HFFc6 (cell line): ENCODE measurements at places on chromosomes 1 and 21. TPM values are rescaled to one million over a fixed set of nuclear protein-coding genes. Genes with fewer than 3 reads are reported as not detected.

NGF gene
- total RNA-seq = 45.1 to 53.8 TPM (median 45.4 TPM) in 3 replicates

MX1 gene
- 0.81 to 1.4 TPM (median 1.1 TPM) in 3 replicates for total RNA-seq

RHCE gene
- 0.57 to 0.87 TPM (median 0.57 TPM) in 3 replicates for total RNA-seq

CAPN8 gene
- total RNA-seq = not detected in 3 replicates

KIF21B gene
- not detected in 3 replicates for total RNA-seq

CAP1 gene
- total RNA-seq = 683 to 747 TPM (median 727 TPM) in 3 replicates

IQCC gene
- 1.3 to 2.2 TPM (median 1.9 TPM) in 3 replicates for total RNA-seq

KLHDC9 gene
- 1.3 to 1.6 TPM (median 1.5 TPM) in 3 replicates for total RNA-seq

PCP4L1 gene
- total RNA-seq = not detected in 3 replicates

TBX15 gene
- 4.7 to 10.0 TPM (median 5.6 TPM) in 3 replicates for total RNA-seq

SPRR2G gene
- not detected in 3 replicates for total RNA-seq

GRCh38 chr1:204873176-204873575 lies 2.5 kb downstream of the NFASC start:
- no peak for DNase-seq

DNA sequence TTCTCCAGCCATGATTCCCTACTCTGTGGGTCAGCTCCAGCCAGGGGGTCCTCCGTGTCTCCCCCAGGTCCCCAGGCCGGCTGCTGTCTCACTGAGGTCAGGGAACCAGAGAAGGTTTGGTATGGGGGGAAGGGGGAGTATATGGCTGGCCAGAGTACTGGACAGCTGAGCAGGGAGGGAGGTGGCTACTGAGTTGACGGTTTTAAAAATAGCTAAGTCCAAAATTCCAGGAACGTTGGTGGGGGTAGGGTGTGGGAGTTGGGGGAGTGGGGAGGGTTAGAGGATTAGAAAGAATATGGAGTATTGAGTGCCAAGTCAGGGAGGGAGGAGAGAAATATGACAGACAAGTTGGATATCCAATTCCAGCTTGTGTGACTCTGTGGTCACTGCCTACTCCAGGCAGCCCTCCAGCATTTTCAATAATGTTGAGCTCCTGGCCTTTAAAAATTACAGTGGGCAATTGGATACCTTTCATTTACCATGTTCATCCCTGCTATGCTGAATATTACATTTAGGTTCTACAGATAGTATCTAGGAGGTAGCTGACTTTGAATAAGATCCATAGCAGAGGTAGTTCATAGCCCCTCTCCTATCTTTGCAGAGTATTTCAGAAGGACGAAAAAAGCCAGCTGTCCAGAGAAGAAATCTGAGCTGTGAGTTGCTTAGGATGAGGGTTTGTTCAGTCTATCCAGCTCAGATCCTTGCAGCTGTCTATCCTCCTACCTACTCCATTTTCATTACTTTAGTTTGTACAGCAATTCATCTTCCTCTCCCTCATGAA lies at the start of gene HJV:
TSS of gene HJV (minus strand) at position 114 of the 781 bp plus-strand sequence. CDS start 1,504 bp downstream, outside the sequence.
- no peak for DNase-seq

- no peak for DNase-seq
Measured at GRCh38 chr21:31011412-31011811, 26.9 kb downstream of the KRTAP19-8 start.

- DNase-seq = no peak
Measured at GRCh38 chr1:31027693-31028526, 37.6 kb downstream of the PUM1 start.

DNA sequence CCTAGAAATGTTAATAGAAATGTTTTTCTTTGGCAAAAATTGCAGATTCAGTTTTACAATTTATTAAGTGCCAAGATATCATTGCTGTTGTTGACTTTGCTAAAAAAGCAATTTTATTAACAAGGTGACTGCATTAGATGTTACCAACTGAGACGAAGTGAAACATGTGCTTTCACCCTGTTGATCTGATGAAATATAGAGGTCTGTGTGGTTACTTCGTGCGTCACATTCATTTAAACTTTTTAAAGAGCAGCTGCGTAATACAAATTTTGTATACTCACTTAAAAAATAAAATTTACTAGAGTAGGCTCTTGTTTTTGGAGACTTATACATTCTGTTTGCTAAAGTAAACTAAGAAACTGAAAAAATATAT lies 465.7 kb downstream of the USP25 start:
- DNase-seq = peak; percentile 33

DNA sequence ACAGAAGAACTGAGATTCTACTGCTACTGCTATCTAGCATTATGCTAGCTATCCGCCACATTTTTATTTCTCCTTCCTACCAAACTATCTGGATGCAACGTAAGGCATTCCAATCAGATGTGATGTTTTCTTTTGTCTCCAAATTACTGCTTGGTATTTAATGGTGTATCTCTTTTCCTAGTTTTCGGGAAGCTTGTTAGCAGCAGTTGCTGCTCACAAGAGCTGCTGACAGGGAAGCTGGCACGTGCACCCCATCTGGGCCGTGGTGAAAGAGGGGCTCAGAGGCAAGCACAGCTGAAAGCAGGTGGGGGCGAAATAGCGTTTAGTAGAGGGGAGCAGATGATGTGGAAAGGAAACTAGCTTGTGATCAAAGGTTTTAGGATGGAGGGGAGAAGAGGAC lies 57.3 kb downstream of the JAK1 start:
- no peak for DNase-seq

DNA sequence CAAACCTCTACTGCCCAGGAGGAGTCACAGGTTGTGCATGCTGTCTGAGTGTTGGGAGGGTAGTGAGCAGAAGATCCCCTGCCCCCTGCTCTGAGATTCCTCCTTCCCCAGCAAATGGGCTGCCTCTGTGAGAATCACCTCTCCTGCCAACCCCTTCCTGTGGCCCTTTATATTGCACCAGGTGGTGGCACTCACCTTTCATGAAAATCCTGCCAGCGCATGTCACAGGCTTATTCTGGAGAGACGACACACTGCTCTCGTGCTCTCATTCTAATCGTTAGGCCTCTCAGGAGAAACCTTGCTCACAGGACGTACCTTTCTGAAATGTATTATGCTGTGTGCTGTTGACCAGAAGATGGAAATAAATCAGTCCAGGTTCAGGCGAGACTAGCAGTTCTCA lies 113.7 kb downstream of the RGL1 start:
- no peak for DNase-seq

DNA sequence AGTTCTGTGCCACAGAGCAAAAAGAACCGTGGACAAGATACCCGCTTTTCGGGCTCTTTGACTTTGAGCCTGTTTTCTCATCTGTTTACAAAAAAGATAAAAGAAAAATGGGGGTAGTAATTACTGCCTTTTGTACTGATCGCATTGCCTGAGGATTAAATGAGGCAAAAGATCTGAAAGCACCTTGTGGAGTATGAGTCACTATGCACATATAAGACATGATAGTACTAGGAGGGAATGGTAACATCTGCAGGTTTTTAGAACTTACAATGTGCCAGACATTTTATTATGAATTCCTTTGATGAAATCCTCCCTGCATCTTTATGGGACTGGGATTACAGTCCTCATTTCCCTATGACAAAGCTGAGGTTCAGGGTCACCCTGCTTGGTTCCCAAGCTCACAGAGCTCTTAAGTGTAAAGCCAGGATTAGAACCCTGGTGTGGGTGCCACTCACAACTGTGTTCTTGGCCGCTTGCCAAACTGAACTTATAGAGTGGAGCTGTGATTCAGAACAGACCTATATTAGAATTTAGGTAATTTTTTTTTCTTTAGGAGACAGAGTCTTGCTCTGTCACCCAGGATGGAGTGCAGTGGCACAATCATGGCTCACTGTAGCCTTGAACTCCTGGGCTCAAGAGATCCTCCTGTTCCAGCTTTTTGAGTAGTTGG lies 1.8 kb downstream of the DISC1 start:
- peak; percentile 26 for DNase-seq

- DNase-seq = no peak
Measured at GRCh38 chr1:166489356-166489669, 322.5 kb upstream of the FAM78B start.

DNA sequence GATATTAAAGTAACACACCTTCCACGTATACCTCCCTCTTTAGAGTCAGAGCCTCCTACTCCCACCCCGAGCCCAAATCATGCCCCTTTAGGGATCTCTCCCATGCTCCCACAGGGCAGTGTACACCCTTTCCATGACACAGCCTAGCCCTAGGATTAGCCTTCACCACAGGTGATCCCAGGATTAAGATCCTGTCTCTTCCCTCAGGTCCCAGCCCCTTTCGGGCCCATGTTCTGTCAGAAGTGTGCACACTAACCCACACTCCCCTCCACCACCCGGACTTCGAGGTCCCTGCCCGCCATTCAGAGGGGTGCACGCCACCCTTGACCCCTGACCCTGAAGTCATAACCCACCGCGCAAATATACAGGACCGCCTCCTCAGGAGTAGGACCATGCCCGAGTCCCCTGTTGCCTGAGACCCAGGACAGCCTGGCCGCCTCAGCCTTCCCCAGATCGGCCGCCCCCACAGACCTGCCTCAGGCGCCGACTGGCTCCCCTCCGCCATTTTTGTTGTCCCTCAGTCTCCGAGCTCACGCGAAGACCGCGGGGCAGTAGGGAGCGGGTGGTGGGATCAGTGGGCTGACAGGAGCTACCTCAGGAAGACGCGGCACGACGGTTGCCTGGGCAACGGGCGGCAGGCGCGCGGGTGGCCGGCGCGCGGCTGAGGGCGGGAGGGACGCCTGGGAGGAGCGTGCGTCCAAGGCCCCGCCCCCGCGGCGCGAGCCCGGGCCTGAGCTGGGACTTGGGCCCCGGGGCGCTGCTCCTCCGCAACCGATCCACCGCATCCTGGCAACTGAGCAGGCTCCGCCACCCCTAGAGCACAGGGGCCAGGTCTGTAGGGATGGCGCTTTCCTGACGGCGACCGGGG lies at the start of gene AGBL4:
TSS of gene AGBL4 (minus strand) at position 663 of the 868 bp plus-strand sequence.
- DNase-seq = no peak

GRCh38 chr1:9331558-9332346 lies 39.1 kb downstream of the SPSB1 start:
- no peak for DNase-seq

- no peak for DNase-seq
Measured at GRCh38 chr1:53206735-53207379, 10.2 kb downstream of the CPT2 start.

DNA sequence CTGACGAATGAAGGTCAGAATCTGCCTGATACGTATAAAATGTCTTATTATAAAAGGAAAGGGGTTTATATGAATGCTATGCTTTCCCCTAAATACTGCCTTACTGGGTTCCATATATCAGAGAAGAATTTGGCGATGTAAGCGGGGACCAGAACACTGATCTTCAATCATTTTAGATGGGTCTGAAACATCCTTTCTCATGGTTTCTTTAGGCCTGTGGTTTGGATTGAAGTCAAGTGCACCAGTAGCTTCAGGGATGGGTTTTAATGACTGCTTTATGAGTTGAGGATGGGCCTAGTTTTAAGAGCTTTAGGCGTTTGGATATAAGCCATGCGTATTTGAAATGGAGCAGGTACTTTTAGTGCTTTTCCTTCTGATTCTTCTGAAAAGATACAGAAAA lies 6.9 kb downstream of the FMN2 start:
- no peak for DNase-seq

DNA sequence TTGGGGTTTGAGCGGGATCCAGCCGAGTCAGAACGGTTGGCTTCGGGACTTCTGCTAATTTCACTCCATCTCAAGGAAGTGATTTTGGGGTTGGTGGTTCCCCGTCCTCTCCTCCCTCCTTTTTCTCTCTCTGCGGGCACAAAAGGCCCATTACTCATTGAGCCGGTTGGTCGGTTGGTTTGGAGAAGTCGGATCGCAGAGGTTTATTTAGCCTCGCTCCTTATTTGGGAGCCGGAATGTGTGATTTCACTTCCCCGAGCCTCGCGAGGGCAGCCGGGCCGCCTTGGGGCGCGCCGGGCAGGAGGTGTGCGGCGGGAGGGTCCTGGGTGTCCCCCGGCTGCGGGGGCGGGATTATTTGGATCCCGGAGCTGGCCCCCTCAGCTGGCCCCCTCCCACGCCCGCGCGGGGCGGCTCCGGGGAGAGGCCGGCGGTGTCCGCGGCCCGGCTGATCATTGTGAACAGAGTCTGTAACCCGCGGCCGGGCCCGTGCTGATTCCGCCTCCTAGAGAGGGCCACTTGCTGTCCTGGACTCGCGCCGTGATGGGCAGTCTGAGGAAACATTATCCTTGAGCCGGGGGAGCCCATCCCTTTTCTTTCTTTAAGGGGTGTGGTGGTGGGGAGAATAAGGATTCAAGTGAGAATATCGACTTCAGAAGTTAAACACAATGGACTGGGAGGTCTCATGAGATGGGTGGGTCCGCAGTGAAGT lies 1.2 kb downstream of the MAPKAPK2 start:
- peak; percentile 80 for DNase-seq

DNA sequence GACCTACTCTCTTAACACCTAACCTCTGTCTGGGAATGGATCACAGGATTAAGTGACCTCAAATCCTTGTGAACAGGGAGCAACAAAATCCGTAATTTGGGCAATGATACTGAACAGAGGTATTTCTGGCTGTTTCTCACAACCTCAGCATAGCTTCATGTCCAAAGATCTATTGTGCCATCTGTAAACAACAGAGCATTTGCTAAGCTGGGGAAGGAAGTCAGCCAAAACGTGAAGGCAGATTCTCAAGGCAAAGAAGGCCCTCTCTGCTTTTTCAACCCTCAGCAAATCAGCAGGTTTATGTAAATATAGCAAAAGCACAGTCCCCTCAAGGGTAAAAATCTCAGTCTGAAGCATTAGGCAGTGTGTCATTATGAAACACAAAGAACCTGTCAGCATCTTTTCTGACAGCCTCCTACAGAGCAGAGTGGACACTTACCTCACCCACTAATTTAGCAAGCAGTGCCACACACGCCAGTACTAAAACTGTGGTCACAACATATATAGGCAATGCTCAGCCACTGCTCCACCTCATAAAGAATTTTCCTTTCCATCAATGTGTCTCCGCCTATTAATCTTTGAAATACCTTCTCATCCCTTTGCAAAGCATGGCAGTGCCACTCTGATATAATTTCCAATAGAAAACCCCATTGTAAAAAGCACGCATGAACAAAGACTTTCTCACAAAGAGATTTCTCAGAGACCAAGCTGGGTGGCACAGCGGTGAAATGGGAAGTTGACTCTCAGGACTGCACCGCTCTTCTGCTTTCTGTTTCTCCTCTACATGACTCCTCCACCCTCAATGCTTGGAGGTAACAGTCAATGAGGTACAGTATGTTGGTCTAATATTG lies 188.0 kb downstream of the RERE start:
- no peak for DNase-seq

GRCh38 chr1:216883518-216883917 lies 160.3 kb upstream of the ESRRG start:
- DNase-seq = no peak

GRCh38 chr1:31101147-31101502 lies 35.6 kb upstream of the PUM1 start:
- DNase-seq = peak; percentile 60

GRCh38 chr1:147273409-147274336 lies 31.2 kb downstream of the CHD1L start:
- peak; percentile 82 for DNase-seq

GRCh38 chr1:91583326-91583755 lies 82.7 kb downstream of the CDC7 start:
- peak; percentile 79 for DNase-seq

DNA sequence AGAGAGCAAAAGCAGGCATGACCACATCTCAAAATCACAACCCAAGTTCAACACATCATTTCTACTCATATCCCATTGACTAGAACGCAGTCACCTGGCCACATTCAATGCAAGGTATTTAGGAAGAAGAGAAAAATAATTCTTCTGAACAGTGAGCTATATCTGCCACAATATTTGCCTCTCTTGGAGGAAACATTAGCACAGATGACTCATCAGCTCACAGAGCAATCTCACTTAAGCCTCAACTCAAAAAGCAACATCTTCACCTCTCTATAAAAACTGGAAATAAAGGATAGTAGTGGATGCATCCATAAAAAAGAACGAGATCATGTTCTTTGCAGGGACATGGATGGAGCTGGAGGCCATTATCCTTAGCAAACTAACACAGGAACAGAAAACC lies 143.9 kb upstream of the FMN2 start:
- no peak for DNase-seq
